ENCODE measurements at places on chromosomes 3 and 15. TPM values are rescaled to one million over a fixed set of nuclear protein-coding genes. Genes with fewer than 3 reads are reported as not detected.

DNA sequence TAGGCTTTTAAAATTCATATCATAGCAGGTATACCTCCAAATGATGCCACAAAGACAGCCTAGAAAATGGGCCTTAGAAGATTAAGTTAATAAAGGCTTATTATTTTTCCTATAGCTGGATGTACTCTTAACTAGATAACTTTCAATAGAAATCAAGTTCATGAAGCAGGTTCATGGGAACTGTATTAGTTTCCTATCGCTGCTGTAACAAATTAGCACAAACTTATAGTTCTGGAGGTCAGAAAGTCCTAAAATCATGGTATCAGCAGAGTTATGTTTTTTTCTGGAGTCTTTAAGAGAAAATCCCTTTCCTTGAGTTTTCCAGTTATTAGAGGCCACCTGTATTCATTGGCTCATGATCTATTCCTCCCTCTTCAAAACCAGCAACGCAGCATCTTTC, 269.9 kb downstream of the TIGIT start:
- no peak for DNase-seq

- DNase-seq: no peak
Observed at GRCh38 chr3:57078344-57078634, 17.8 kb downstream of the SPATA12 start.

Gene IL17RD
- 4.4 TPM for polyA plus RNA-seq

- DNase-seq: no peak
Observed at GRCh38 chr3:13174011-13174802, 101.0 kb upstream of the IQSEC1 start.

Gene PHLDB2
- 28.0 TPM for polyA plus RNA-seq

GRCh38 chr15:82699726-82700125, 9.9 kb downstream of the AP3B2 start:
- DNase-seq: peak; percentile 72

Gene LRRC3B
- not detected for polyA plus RNA-seq

DNA sequence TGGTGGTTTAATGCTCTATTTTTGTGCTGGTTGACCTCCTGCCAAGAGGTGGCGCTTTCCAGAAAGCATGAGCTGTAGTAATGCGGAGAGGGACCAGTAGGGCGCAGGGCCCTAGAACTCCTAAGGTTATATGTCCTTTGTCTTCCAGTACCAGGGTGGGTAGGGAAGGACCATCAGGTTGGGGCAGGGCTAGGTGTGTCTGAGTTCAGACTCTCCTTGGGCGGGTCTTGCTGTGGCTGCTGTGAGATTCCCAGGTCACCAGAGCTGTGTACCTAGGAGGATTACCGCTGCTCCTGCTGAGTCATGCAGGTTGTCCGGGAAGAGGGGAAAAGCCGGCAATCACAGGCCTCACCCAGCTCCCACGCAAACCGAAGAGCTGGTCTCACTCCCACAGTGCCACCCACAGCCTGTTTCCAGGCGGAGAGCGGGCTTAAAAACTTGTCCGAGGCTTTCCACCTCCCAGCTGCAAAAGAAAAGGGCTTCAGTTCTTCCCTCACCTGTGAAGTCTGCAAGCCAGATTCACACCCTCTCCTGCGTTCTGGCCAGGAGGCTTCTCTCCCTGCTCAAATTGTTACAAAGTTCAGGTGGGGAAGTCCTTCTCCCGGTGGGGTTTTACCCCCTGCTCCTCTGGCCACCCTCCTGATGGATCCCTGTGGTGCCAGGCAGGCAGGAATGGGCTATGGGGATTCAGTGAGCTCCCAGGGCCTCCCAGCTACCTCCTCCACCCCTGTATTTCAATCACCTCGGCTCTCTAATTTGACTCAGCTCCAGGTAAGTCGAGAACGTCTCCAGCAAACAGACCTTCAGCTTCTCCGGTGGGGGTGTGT, 37.7 kb upstream of the BCHE start:
- DNase-seq: peak; percentile 50

DNA sequence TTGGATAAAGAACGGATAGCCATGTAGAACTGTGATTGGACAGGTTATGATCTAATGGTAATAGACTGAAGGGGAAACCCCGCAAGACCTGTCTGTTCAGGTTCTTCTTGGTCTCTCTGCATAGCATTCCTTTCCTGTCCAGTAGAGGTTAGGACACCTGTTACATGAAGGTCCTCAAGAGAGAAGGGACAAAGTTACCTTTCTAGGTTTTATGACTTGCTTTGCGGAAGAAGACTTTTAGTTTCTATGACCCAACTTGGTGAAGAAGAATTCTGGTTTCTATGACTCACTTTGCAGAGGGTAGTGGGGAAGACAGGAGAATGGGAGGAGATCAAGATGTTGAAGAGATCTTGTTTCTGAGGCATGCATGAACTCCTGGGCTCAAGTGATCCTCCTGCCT, 97.9 kb upstream of the C3orf80 start:
- no peak for DNase-seq

DNA sequence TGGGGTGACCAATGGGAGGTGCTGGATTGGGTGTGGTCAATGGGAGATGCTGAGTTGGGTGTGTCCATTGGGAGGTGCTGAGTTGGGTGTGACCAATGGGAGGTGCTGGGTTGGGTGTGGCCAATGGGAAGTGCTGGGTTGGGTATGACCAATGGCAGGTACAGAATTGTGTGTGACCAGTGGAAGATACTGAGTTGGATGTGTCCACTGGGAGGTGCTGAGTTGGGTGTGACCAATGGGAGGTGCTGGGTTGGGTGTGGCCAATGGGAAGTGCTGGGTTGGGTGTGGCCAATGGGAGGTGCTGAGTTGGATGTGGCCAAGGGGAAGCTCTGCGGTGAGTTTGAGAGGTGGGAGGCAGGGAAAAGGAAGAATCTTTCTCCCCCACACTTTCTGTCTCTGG, 250.0 kb upstream of the PROK2 start:
- DNase-seq: no peak

DNA sequence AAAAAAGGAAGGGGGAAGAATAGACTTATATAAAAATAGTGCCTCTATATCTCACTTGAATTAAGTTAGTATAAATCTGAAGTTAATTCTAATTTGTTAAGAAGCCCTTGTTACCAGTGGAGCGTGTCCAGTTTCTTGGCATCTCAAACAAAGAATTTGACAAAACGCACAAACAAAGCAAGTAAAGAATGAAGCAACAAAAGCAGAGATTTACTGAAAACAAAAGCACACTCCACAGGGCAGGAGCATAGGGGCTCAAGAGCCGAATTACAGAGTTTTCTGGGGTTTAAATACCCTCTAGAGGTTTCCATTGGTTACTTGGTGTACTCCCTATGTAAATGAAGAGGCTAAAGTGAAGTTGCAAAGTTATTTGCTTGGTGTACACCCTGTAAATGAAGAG, 34.0 kb upstream of the GK5 start:
- no peak for DNase-seq

GRCh38 chr15:68436680-68437079, 4.7 kb upstream of the ITGA11 start:
- no peak for DNase-seq

DNA sequence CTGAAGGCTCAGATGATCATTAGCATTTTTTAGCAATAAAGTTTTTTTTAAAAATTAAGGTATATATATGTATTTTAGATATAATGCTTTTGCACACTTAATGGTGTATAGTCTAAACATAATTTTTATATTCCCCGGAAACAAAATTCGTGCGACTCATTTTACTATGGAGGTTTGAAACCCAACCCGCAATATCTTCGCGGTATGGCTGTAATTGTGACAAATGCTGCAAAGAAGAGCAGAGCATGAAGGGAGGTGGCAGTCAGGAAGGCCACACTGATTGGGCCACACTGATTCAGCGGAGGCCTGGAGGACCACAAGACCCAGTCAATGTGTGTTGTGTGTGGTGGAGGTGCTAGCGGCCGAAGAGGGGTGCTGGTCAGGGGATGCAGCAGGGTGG, 4.5 kb upstream of the CYP8B1 start:
- no peak for DNase-seq

DNA sequence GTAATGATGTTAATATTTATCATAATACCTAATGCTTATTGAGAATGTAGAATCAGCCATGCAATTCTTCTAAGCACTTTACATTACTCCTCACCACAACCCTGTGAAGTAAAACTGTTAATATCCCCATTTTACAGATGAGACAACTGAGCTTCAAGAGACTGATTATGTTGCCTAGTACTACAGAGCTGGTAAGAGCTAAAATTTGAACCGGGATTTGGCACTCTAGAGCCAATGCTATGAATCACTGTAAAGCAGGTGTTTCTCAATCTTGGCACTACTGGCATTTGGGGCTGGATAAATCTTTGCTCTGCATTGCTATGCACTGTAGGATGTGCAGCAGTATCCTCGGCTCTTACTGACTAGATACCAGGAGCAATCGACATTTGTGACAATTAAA, 367.7 kb downstream of the MAGI1 start:
- DNase-seq: no peak

Gene MOBP
- polyA plus RNA-seq: not detected

GRCh38 chr3:12613250-12613649, 50.7 kb downstream of the RAF1 start:
- DNase-seq: no peak

Gene PODXL2
- polyA plus RNA-seq: 10.5 TPM

Gene GOLGA6L22
- polyA plus RNA-seq: not detected

DNA sequence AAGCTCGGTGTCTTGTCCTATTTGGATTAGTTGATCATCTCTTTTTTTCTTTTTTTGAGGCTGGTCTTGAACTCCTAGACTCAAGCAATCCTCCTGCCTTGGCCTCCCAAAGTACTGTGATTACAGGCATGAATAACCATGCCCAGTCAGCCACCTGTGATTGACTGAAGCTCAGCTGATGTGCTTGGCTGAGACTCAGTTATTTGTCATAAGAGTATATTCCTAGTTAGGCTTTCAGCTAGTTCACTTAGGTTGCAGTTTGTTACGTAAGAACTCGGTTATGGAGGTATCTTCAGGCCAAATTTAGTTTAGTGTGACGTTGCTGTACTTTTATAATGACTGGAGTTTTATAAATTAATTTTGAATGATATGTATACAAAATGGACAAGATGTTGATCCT, 365.0 kb downstream of the SV2B start:
- no peak for DNase-seq

Gene APBA2
- 1.0 TPM for polyA plus RNA-seq

GRCh38 chr3:154095832-154096421, 25.3 kb upstream of the ARHGEF26 start:
- no peak for DNase-seq

- no peak for DNase-seq
Observed at GRCh38 chr15:99113547-99114271, 8.8 kb downstream of the SYNM start.

GRCh38 chr3:152683521-152683999, 151.4 kb upstream of the P2RY1 start:
- no peak for DNase-seq

Gene MME
- polyA plus RNA-seq: 126 TPM

- DNase-seq: no peak
Observed at GRCh38 chr3:110459021-110459420, 612.6 kb upstream of the NECTIN3 start.

Gene NR1I2
- 0.41 TPM for polyA plus RNA-seq

GRCh38 chr3:133283958-133284807, 115.7 kb upstream of the BFSP2 start:
- DNase-seq: no peak

- no peak for DNase-seq
Observed at GRCh38 chr3:183038757-183039156, 58.4 kb upstream of the DCUN1D1 start.

- DNase-seq: no peak
Observed at GRCh38 chr15:74917676-74918075, 11.0 kb upstream of the FAM219B start.

DNA sequence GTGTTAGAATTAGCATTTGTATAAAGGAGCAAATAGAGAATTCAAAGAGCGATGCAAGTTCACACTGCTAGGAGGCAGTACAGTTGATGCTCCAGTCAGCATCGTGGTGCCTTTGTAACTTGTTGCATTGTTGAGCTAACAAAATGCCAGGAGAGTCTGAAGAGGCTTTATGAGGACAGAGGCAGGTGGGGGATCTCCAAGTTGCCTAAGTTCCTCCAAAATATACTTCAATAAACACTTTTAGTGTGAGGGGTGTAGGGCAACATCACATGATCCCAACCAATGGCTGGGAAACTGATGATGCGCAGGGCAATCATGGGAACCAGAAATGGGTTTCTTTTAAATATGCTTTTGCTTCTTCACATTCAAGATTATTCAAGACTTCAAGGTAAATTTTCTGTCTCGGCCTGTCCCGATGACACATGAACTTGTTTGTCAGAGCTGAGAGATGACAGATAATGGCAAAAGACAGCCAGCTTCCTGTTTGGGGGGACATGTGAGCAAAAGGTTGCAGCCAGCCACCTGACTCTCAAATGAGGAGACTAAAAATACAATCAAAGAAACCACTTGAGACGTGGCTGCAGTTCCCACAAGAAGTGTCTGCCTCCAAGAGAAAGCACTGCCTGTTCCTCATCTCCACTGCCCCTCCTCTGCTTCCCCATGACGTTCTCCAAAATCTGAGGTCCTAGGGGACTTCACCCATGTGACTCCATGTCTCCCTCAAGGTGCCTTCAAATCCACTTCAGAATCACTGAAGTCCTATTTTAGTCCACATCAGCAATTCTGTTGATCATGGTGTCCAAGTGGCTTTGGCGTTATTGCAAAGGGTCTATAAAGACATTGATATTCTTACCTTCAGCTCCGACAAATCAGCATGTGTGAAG, 39.3 kb downstream of the KLHL6 start:
- DNase-seq: no peak

- DNase-seq: no peak
Observed at GRCh38 chr3:189204167-189204866, 32.5 kb downstream of the TPRG1 start.

GRCh38 chr3:55554634-55555425, 67.7 kb upstream of the WNT5A start:
- DNase-seq: no peak

Gene MNS1
- polyA plus RNA-seq: 6.9 TPM

Gene PLEKHO2
- 12.0 TPM for polyA plus RNA-seq

DNA sequence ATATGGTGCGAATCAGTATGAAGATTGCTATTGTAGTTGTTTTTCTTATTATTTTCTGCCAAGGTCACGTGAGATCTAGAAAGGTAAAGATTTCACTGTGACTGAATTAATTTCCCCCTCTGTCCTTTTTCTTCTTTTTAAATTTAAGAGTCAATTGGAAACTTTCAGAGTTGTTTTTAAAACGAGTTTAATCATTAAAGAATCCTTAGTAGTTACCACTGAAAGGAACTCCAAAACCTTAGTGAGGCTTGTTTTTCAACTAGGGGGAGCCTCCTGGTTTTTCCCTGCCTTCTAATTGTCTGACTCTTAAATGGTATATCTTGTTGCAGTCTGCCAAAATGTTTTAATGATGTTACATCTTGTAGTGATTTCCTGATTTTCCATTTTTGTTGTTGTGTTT, 17.6 kb downstream of the P2RY12 start:
- DNase-seq: no peak

GRCh38 chr3:41286305-41286704, 87.0 kb downstream of the CTNNB1 start:
- DNase-seq: no peak

Gene CP
- 5.3 TPM for polyA plus RNA-seq

Gene CEP19
- polyA plus RNA-seq: 2.6 TPM

Gene SAMD7
- polyA plus RNA-seq: not detected

Data from kidney (tissue), 22 donors.